ENCODE measurements at places on chromosomes 1 and 21.

- H3K4me3 ChIP-seq = no peak overlapping the region
- no peaks in the 10 kb centered on the region for H3K4me1 ChIP-seq
- H3K27ac ChIP-seq = no peak overlapping the region
- no peaks in the 10 kb centered on the region for H3K27me3 ChIP-seq
- no peaks in the 10 kb centered on the region for H3K36me3 ChIP-seq
- DNase-seq = no peak
These were observed 376.4 kb downstream of the PCP4 start for GRCh38 chr21:40243685-40244084.

- H3K36me3 ChIP-seq = no peaks in the 10 kb centered on the region
- no peaks in the 10 kb centered on the region for H3K4me1 ChIP-seq
- H3K27ac ChIP-seq = no peak overlapping the region
- no peak overlapping the region for H3K4me3 ChIP-seq
- H3K27me3 ChIP-seq = no peaks in the 10 kb centered on the region
These were observed 7.1 kb downstream of the ACOT7 start for GRCh38 chr1:6386371-6386949.

GRCh38 chr1:178926046-178926445 is 55.2 kb upstream of the ANGPTL1 start:
- H3K4me1 ChIP-seq = peaks cover 30% of the 10 kb centered on the region
- H3K27me3 ChIP-seq = no peaks in the 10 kb centered on the region
- no peak overlapping the region for H3K4me3 ChIP-seq
- DNase-seq = no peak
- no peak overlapping the region for H3K27ac ChIP-seq

DNA sequence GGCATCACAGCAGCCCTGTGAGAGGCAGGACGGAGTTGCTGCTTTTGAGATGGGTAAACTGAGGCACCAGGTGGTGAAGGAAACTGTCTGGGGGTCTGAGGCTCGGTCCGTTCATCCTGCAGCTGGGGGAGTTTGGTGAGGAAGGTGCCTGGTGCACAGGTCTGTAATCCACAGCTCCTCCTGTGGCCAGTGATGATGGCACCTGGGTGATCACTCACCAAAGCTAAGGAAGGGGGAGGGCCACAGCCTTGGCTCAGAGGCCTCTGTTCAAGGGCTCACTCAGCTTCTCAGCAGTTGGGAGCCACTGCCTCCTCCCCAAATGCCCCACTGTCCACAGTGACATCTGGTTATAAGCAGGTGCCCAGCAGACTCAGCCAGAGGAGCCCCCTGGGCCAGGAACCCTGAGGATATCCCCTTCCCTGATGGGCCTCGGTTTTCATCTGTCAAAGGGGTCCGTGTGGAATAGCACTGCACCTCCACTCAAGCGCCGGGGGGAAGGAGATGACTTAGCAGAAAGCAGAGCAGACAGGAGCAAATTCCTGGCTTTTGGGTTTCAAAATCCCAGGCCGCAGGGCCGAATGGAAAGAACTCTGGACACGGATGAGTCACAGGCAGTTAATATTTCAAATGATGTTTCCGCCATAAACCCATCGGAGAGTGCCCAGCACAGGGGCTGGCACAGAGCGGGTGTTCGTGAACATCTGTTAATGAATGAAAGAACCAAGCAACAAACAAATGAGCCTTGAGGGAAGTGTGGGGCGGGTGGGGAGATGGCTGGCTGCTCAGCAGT is 82.8 kb downstream of the DMRTB1 start:
- no peak overlapping the region for H3K27ac ChIP-seq
- H3K36me3 ChIP-seq = no peaks in the 10 kb centered on the region
- H3K4me1 ChIP-seq = no peaks in the 10 kb centered on the region

DNA sequence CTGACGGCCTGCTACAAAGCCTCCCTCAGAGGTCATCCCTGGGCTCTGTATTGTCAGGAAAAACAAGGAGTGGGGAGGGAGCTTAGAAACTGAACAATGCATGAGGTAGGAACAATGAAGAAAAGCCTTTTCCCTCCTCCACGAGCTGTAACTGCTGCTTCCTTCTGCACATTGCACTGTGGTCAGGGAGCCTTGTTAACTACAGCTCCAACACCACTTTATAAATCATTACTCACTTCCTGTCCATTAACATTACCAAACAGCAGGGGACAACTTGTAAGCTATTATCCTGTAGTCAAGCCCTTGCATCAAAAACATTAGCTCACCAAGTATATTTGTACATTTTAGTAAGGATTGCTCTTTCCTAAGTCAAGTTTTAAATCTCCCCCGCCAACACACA is 336.0 kb upstream of the NR5A2 start:
- DNase-seq = no peak
- H3K4me3 ChIP-seq = no peak overlapping the region
- H3K36me3 ChIP-seq = no peaks in the 10 kb centered on the region
- no peaks in the 10 kb centered on the region for H3K4me1 ChIP-seq
- H3K27ac ChIP-seq = no peak overlapping the region
- no peaks in the 10 kb centered on the region for H3K27me3 ChIP-seq

- H3K27me3 ChIP-seq = no peaks in the 10 kb centered on the region
- H3K4me3 ChIP-seq = no peak overlapping the region
- H3K4me1 ChIP-seq = no peaks in the 10 kb centered on the region
These were observed 681.5 kb downstream of the MATN1 start for GRCh38 chr1:30041741-30042437.

GRCh38 chr1:190179817-190180216 is 297.8 kb downstream of the BRINP3 start:
- no peaks in the 10 kb centered on the region for H3K36me3 ChIP-seq
- no peaks in the 10 kb centered on the region for H3K27me3 ChIP-seq
- H3K4me3 ChIP-seq = no peak overlapping the region
- no peaks in the 10 kb centered on the region for H3K4me1 ChIP-seq
